ENCODE measurements at places on chromosomes 7 and 10. TPM values are rescaled to one million over a fixed set of nuclear protein-coding genes. Genes with fewer than 3 reads are reported as not detected.

Gene GJD4
- not detected for total RNA-seq

Gene GRM3
- total RNA-seq, result not detected

Gene DPYSL4
- 0.21 TPM for total RNA-seq

Gene CYP26A1
- not detected for total RNA-seq

Gene PRXL2A
- 6.7 TPM for total RNA-seq

Gene ANKRD30A
- not detected for total RNA-seq

Gene PSTK
- total RNA-seq, result 8.3 TPM

Data from MCF 10A (cell line).